CD4-positive, alpha-beta T cell treated with Interleukin-21 for 1 hour (primary cell): ENCODE measurements at places on chromosomes 2 and 18.

DNA sequence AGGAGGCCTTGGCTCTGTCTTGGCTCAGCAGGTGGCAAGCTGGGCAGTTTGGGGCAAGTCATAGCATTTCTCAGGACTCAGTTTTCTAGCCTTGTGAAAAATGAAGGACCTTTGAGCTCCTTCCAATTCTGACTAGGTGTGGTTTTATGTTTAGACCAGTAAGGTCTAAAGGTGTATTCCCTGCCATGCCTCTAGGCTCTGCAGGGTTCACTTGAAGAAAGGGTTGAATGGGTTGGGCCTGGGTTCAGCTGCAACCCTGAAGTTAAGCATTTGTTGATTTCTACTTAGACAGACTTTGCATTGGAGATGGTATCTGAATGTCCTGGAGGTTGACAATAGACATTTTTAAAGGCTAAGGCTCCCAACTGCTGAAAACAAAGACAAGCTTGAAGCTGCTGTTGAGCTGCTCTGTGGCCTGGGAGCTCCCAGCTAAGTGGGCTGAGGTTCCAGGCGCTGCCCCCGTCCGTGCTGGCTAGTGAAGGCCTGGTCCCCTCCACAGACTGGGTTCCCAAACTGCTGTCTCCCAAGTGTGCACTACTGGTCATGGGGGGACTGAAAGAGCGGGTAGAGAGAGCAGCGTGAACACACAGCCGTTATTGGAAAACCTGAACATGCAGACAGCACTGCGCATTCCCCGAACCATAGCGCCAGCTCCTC, 100.7 kb upstream of the SMAD7 start:
- DNase-seq: no peak

GRCh38 chr2:102523651-102524050, 50.6 kb downstream of the SLC9A4 start:
- no peak for DNase-seq

- no peak for DNase-seq
These were observed 46.2 kb downstream of the PARD6G start for GRCh38 chr18:80200932-80201672.

DNA sequence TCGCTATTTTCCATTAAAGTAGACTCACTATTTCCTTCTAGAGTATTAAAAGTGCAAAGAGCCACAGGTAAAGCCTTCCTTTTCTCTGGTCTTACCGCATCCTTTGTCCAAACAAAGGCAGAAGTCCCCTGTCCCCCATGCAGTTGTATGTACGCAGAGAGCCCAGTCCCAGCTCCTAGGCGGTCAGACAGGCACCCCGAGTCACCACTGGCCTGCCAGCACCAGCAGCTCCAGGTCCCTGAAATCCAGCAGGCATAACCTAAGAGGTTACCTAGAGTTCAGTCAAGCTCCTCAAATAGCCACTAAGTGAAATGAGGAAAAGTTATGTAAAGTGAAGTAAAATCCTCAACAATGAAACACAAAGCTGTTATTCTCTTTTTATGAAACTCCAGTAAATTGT, 60.4 kb upstream of the TWIST2 start:
- DNase-seq: no peak

GRCh38 chr2:8636721-8637636, 44.9 kb upstream of the ID2 start:
- DNase-seq: no peak

GRCh38 chr2:41895334-41895664, 152.5 kb upstream of the PKDCC start:
- DNase-seq: no peak

- DNase-seq: no peak
These were observed 9.8 kb downstream of the SERTAD2 start for GRCh38 chr2:64643838-64644457.

GRCh38 chr2:31428001-31428418, 13.5 kb upstream of the XDH start:
- DNase-seq: no peak

DNA sequence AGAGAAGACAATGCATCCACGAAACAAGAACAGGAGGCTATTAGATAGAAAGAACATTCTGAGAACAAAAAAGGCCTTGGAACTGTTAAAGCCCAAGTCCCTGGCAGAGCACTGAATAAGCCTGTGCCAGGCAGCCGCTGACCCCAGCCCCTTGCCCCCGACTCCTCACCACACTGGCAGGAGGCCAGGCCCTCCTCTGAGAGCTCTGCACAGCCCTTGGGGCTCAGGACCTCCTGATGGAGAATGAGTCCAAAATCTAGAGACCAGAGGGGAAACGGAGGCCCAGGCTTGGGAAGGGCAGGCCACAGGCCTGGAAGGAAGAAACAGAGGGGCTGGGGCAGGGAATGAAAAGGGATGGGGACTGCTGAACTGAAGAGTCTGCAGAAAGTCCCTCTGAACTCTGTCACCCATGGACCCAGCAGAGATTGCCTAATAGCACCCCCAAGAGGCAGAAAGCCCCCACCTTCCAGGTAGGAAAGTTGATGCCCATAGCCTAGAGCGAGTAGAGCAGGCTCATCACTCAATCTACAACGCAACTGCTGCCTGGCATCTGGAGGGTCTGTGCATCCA, 18.3 kb upstream of the TNS1 start:
- DNase-seq: no peak

- DNase-seq: no peak
These were observed 210.3 kb downstream of the UBE2E3 start for GRCh38 chr2:181190711-181191110.

DNA sequence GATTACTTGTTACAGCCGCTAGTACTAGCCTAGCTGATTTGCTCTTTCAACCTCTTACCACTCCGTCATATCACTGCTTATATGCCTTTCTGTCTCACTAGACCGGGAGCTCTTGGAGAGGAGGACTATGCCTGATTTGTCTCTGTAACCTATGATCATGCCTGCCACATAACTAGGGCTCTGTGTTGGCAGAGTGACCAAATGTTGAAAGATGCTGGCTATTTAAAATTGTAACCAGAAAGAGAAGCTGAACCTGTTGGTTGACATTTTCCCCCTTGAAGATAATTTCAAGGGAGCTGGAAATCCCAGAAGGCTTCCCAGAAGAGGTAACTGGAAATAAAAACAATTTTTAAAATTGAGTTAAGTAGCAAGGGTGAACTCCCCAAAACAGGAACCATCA, 124.1 kb upstream of the MYCN start:
- DNase-seq: no peak

DNA sequence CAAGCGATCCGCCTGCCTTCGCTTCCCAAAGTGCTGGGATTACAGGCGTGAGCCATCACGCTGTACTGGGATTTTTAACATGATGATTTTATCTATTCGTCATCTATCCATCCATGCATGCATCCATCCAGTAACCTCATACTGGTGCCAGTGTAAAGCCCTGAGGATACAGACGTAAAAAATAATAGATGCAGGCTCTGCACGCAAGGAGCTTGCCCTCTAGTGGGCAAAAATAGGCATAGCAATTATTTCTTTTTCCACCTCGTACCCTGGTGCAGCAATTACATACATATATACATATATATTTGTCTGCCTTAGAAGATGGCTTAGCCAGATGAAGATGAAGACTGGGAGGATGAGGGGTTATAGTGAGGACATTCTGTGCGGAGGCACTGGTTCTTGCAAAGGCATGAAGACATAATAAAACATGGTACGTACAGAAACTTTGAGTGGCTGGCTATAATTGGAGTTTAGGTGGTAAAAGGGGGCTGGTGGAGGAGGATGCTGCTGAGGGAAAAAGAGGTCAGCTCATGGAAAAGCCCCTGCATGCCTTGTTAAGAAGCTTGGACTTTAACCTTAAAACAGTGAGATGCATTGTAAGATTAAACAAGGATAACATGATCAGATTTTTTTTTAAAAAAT, 19.6 kb upstream of the RPIA start:
- peak; percentile 62 for DNase-seq

GRCh38 chr2:74099271-74099670, 48.4 kb downstream of the BOLA3 start:
- no peak for DNase-seq

DNA sequence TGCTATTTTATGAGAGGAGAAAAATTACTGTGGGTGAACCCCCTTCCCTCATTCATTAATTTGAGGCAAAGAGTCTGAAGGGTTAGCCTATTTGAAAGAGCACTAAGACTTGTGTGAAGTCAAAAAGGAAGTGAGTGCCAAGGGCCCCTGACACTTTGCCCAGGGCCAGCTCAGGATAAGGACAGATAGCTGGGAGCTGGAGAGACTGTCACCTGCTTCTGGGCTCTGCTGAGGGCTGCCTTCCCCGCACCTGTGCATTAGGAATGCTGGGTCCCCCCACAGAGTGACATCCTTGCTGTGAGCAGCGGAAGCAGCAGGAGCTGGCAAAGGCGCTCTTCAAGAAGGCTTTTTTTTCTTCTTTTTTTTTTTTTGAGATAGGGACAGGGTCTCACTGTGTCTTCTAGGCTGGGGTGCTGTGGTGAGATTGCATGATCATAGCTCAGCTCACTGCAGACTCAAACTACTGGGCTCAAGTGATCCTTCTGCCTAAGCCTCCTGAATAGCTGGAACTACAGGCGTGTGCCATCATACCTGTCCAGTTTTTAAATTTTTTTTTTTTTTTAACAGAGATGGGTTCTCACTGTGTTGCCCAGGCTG, 148.3 kb downstream of the AQP4 start:
- no peak for DNase-seq

GRCh38 chr18:70036771-70037347, 89.2 kb upstream of the CD226 start:
- no peak for DNase-seq

- no peak for DNase-seq
These were observed 4.4 kb upstream of the PAX3 start for GRCh38 chr2:222303045-222303827.

GRCh38 chr2:207601774-207602173, 23.4 kb downstream of the METTL21A start:
- no peak for DNase-seq

GRCh38 chr2:133525613-133526529, 42.4 kb downstream of the NCKAP5 start:
- no peak for DNase-seq

DNA sequence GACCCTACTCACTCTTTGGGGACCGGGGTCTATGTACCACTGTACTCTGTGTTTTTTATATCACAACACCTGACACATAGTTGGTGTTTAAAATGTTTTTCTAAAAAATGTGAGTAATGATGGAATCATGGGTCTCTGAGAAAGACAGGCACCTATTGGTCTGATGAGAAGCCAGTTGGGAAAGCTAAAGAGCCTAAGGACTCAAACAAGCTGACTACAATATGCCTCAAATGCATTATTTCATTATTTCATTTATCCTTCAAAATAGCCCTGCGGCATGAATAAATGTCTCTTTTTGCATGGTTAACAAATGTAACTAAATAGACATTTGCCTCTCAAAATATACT, 102.9 kb upstream of the SCN1A start:
- no peak for DNase-seq

DNA sequence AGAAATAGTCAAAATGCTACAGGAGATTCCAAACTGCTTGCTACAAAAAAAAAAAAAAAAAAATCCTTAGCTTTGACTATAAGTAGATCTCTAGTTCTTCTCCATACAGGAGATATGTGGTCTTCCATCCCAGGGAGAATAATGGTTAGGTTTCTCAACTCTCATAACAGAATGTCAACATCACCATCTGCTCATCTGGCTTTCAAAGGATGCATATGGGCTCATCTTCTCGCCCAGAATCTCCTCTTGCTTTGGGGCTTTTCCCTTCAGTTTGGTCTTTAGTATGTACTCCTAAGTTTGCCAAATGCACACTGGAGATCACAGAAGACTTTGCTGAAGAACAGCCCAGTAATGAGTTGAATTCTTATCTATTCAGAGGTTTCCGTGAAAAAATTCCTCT, 240.7 kb downstream of the NRXN1 start:
- DNase-seq: no peak

- no peak for DNase-seq
These were observed 29.2 kb upstream of the LDAH start for GRCh38 chr2:20852139-20852538.

GRCh38 chr2:26521054-26521912, 43.4 kb upstream of the OTOF start:
- DNase-seq: no peak

- DNase-seq: no peak
These were observed 34.5 kb downstream of the EMILIN2 start for GRCh38 chr18:2881088-2881839.

GRCh38 chr2:204840504-204840903, 295.2 kb downstream of the PARD3B start:
- DNase-seq: no peak

GRCh38 chr18:75341267-75341666, 86.2 kb downstream of the SMIM21 start:
- no peak for DNase-seq

DNA sequence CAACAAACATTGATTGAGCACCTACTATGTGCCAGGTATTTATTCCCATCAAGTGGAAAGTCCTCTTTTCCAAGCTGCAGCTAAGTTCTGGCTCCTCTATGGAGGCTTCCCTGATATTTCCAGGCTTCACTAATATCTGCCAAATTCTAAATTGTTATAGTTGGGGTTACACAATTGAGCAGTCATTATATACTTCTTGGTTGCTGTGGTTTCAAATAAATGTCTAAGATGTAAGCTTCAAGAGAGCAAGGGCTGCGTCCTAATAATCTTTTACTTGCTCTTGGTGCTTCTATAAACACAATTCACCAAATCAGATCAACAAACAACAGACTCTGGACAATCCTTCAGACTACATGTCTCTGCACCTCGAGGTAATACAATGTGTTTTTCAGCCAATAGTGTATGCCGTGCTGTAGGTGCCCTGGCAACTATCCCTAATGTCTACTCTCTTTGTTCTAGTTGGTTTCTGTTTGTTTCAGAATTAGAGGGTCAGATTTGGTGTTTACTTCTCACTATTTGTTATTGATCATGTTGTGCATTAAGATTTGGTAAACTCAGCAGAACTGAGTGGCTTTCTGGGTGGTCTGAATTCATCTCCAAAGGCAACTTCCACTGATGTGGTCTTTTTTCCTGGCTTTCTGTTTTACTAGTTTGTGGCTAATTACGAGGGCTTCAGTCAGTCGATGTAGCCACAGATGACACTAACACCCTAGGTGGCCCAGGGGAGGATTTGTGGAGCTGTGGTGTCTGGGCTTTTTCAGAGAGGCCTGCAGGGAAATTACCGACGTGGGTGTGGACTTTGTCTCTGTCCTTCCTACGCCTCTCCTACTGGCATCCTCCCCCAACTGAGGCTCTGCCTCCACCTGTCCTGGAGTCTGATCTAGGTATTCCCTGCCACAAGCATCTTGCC, 50.4 kb downstream of the CDCA7 start:
- no peak for DNase-seq

DNA sequence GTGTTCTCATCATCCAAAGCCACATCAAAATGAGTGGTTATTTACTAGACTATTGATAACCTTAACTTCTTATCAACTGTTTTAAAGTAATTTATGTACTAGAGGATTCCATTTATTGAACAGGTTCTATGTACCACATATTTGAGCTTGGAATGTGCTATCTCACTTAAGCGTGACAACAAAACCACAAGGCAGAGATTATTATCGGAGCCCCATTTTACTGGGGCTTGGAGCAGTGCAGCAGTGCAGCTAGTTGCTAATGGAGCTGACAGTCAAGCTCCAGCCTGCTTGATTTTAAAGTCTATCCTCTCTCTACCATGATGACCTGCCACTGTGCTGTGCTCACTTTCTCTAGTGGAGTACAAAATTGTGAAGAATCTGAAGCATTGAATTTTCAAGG, 24.6 kb downstream of the GCG start:
- no peak for DNase-seq

GRCh38 chr2:149420053-149420963, 89.9 kb downstream of the LYPD6 start:
- DNase-seq: no peak
